Activated naive CD4-positive, alpha-beta T cell treated with Interleukin-2 at 50 U/mL for 16 hours (primary cell): ENCODE measurements at places on chromosomes 2 and 18.

- no peak for DNase-seq
These were observed 165.8 kb downstream of the FMNL2 start for GRCh38 chr2:152500772-152501171.

- DNase-seq, result no peak
These were observed 52.5 kb upstream of the CAVIN2 start for GRCh38 chr2:191899410-191899809.

- DNase-seq, result no peak
These were observed 248.8 kb downstream of the MREG start for GRCh38 chr2:215764441-215765048.

DNA sequence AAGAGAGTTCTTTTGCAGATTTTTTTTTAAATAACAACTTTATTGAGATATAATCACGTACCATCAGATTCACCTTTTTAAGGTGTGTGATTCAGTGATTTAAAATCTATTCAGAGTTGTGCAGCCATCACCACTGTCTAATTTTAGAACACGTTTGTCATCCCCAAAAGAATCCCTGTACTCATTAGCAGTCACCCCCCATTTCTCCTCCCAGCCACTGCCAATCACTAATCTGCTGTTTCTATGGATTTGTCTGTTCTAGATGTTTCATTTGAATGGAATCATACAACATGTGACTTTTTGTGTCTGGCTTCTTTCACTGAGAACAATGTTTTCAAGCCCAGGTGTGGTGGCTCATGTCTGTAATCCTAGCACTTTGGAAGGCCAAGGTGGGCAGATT, 55.4 kb upstream of the RAPH1 start:
- no peak for DNase-seq

- no peak for DNase-seq
These were observed 928 bp downstream of the NAGK start for GRCh38 chr2:71069376-71069775.

GRCh38 chr2:55087936-55088335, 37.7 kb upstream of the RTN4 start:
- no peak for DNase-seq

- DNase-seq, result no peak
These were observed 126.5 kb downstream of the ZNF407 start for GRCh38 chr18:74724186-74724585.

GRCh38 chr2:137254052-137254451, 488.7 kb downstream of the THSD7B start:
- DNase-seq, result no peak

GRCh38 chr2:141697035-141697434, 433.8 kb downstream of the LRP1B start:
- DNase-seq, result no peak

DNA sequence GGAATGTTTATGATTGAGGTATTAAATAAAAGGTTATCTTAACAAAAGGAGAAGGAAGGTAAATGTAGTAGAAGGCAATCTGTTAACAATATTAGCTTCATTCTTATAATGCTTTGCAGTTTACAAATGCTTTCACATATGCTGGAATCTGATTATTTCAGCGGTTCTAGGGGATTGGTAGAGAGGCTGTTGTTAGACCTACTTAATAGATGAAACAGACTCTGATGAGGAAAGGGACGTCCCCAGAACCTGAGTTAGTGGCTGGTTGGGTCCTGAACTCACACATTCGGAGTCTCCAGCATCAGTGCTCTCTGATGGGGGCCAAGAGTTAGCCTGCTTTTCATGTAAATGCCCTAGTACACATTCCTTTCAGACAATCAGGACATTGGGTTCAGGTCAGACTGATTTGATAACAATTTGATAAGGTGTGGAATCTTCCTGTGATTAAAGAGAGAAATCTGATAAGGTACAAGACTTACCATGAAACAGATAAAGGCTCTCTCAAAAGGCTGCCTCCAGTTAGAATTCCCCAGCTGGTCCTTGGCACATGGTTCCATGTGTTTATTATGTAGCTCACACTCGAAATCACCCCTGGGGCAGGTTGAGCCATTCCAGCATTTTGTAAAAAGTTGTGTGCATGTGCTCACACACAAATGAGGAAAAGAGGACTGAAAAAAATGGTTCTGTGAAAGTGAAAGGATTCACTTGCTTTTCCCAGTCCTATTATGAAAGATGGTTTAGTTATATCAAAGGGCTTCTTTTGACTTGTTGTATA, 103.1 kb downstream of the GPD2 start:
- no peak for DNase-seq

- no peak for DNase-seq
These were observed 215.3 kb upstream of the DSEL start for GRCh38 chr18:67731851-67732250.

DNA sequence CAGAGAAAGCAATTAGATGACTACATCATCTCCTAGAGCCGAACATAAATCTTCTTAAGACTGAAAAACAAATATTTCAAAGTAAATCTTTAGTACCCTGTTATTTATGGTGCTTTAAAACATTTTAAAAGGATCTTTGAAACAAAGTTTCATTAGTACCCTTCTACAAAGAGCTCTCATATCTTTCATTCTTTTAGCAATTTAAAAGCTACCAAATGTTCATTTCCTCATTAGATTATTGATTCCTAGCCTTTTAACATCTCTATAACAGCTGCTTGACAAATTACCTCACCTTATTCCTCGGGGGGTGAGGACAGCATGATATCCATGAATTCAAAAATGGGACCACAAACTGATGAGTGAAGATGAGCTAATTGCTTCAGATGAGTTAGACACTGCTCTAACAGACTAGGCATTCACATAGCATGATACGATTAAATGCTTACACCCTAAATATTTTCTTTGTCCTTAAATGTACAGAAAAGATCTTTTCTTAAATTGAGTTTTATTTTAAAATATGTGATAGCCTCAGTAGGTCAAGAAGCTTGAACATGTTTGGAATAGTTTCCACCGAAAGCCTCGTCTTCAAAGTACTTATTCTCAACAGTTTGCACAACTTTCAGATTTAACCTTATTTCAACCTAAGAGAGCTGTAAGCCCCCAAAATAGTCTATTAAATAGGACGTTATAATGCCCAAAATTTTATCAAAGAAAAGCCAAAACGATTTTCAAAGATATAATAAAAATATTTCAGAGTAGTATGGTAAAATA, 2.1 kb downstream of the ATAD2B start:
- no peak for DNase-seq

DNA sequence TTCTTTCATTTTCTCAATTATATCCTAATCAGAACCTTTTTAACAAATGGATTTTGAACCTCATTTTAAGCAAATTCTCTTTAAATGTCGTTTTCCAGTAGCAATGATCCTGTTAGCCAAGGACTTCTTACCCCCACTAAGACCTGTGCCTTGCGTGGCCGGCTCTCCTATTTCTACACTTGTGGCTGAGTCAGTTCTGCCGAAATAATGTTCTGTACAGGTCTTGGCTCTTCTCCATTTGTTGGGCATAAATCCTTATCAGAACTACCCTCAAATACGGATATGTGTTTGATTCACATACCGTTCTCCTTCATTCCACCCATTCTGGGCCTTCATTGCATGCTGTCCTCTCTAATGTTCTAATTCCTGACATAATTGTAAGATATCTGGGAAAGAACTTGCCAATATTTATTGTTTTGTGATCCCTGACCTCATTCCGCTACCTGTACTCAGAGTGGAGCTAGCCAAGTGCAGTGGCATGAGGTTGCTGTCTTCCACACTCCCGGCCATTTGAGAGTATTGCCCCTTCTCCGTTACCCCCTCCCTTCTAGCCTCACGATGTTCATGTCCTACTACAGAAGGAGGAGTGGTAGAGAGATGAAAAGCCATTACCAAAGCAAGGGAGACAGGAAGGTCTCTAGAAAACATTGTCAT, 78.7 kb downstream of the MYOM1 start:
- DNase-seq, result no peak

DNA sequence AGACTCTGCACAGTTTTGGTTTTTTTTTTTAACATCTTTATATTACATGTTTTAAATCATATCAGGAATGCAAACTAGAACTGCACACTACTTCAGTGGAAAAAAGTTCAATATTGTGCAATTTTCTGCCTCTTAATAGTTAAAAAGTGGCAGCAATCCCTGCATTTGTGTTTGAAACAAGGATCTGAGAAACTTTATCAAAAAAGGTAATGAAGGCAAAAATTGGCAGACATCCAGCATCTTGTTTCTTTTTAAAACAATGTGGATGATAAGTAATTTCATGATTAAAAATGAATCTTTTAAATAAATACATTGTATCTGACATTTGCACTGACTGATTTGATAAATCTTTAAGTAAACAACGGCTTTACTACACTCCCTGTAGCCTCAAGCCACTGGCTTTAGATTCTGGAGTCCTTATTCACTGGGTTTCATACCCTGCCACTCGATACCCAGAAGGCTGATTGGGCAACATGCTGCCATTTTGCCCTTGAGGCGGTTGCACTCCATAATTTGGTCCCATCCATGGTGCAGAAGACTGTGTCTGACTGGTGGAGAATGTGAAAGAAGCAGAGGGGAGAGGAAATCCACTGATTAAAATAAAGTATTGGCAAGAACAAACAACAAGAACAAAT, 21.6 kb upstream of the C2orf42 start:
- DNase-seq, result no peak

DNA sequence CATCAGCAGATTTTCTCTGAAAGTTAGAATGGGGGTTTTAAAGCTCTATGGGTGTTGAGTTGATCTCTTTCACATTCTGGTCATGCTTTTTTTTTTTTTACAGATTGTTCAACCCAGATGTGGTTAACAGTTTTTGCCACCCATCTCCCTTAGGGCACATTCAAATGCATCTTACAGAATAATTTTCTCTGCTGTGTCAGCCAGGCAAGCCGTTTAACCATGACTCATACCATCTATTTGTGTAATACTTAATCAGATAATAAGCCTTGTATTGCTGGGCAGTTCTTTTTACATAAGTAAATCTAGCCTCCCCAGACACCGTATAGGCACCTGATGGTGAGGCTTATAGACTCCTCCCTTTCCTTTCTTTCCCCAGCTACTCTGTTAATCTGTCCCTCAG, 62.0 kb downstream of the TGIF1 start:
- no peak for DNase-seq

DNA sequence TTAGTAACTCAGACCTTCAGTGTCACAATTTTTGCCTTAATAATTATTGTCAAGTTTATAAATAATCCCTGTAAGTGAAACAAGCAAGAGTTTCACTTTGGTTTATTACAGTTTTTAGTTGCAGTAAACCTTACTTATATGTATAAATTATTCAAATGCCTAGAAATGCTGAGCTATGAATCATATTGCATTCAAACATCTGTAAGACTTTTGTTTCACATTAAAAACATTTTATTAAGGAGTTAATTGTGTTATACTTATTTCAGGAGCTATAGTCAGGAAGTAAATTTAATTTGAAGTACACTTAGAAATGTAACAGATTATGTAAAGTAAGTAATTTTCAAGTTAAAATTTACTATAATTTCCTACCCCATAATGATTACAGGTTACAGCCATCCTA, 3.9 kb upstream of the ETAA1 start:
- DNase-seq, result no peak

DNA sequence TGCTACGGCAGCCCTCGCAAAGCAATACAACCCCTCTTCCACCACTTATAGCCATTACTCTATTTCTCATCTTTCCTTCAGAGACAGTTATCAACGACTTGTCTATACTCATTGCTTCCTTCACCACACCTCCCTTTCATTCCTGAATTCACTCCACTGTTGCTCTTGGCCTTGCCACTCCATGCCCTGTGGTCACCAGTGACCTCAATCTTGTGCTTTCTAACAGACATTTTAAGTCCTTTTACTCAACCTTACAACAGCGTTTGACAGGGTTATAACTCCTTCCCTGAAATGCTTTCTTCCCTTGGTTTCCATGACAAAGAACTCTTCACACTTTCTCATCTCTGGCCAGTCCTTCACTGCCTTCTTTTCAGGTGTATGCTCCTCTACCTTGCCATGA, 90.6 kb upstream of the CCDC141 start:
- no peak for DNase-seq

DNA sequence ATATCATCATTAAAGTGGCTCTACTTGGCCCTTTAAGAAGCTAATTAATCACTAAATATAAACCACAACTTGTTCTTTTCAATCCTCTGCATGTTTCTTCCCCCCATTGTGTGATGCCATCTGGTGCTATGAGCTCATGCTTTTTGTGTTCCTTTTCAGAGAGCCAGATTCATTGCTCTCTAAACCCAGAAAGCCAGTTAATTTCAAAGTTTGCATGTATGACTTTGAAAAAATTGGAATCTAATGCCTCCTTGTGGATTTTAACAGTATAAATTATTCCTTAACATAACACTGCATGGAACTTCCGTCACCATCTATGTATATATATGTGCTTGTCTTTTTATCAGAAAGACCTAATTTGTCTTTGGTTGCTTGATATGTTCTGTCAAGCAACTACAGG, 31.1 kb downstream of the TMEM178A start:
- DNase-seq, result no peak

GRCh38 chr2:222434204-222434603, 9.9 kb downstream of the SGPP2 start:
- DNase-seq, result no peak

DNA sequence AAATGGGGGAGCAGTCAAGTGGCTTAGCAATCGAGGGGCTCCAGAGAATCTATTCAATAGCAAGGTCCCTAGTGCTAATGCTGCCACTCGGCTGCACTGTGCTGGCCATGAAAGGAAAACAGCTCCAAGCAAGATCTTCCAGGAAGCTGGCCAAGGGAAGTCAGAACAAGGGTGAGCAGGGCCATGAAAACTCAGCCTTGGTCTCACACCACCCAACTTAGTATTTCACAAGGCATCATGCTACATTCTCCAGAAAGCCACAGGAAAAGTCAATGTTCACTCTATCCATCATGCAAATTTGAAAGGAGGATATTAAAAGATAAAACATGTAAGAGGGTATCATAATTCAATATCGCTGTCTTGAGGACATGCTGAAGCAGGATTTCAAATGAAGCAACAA, 35.7 kb downstream of the NRP2 start:
- no peak for DNase-seq

- DNase-seq, result peak; percentile 73
These were observed at the start of gene TET3 for GRCh38 chr2:73984203-73984921. TET3 (plus strand) TSS chr2:73984910; CDS start chr2:73986404, 1,494 bp downstream.

GRCh38 chr2:71461304-71461671, 7.9 kb downstream of the DYSF start:
- no peak for DNase-seq

- no peak for DNase-seq
These were observed 176.3 kb downstream of the ANKRD30B start for GRCh38 chr18:14924226-14924625.

GRCh38 chr2:501130-501529, 176.1 kb downstream of the TMEM18 start:
- no peak for DNase-seq

GRCh38 chr2:220887271-220887870, 684.7 kb downstream of the EPHA4 start:
- DNase-seq, result no peak

- DNase-seq, result no peak
These were observed 49.8 kb downstream of the QPCT start for GRCh38 chr2:37394263-37394662.

- no peak for DNase-seq
These were observed 125.6 kb upstream of the CDCA7 start for GRCh38 chr2:173229086-173229485.
